ENCODE measurements at places on chromosomes 2 and 18. TPM values are rescaled to one million over a fixed set of nuclear protein-coding genes. Genes with fewer than 3 reads are reported as not detected.

DNA sequence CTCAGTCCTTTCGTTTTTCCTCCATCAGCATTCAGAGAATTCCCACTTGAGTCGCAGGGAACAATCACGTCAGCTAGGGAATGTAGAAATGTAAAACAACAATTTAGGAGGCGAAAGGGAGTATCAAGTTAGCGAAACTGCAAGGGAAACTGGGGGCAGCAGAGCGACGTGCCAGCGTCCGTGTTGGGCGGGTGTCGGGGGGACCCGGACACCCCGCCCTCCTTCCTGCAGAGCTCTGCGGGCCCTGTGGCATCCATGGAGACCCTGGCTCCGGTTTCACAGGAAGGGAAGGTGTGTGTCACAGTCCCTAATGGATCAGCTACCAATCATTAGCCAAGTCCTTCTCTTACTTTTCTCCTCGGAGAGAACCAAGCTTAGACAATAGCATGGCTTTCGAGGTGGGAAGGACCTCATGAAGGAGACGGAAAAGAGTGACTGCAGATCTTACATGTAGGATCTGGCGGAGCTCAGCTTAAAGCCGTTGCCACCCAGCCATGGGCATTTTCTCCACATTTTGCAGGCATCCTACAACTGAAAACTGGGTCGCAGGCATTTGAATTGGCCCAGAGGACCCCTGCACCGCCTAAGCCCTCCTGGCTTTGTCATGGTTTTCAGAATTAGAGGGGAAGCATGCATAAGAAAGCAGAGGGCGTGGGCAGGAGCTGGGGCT lies 33.7 kb downstream of the SOX11 start:
- DNase-seq = no peak

DNA sequence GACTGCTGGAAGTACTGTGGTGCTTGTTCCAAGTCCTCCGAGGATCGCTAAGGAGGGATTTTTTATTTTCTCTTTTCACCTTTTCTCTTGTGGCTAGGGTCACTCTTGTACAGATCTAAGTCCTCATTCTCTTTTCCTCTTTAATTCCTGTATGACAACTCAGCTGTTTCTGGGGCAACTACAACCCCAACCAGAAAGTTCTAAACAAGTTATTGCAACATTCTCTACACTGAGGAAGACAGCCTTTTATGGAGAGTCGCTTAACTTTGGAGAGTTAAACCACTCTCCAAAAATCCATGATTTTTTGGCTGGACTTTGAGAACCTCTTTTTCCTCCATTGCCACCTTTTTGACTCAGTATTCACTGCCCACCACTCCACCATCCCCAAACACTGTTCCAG lies 74.0 kb upstream of the SESTD1 start:
- no peak for DNase-seq

DNA sequence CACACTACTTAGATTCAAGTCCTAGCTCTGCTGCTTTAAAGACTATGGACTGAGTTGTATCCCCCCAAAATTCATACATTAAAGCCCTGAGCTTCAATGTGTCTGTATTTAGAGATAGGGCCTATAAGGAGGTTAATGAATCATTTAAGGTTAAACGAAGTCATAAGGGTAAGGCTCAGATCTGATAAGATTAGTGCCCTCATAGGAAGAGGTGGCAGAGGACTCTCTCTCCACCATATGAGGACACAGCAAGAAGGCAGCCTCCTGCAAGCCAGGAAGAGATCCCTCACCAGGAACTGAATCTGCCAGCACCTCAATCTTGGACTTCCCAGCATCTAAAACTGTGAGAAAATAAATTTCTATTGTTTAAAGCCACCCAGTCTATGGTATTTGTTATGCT lies 3.1 kb upstream of the CYTIP start:
- DNase-seq = no peak

Gene KIAA2012
- not detected for total RNA-seq

DNA sequence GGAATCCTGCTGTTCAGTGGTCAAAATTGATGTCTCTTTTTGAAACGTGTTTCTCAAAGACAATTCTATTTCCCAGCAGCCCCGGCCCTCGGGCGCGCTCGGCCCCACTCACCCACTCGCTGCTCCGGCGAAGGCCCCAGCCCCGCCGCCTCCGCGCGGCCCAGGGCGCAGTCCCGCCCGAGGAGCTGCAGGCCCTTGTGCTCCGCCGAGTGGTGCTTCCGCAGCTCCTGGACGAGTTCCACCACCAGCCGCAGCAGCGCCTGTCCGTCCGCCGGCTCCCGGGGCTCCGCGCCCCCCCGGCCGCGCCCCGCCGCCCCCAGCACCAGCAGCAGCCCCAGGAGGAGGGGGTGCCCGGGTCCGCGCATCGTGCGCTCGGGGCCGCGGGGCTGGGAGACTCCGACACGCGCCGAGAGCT lies 413 bp downstream of the ALKAL2 start:
- peak; percentile 19 for DNase-seq

Gene SCYGR4
- total RNA-seq = not detected

- peak; percentile 8 for DNase-seq
Measured at GRCh38 chr2:118371515-118371914, 283.2 kb downstream of the INSIG2 start.

GRCh38 chr2:1286929-1287328 lies 126.3 kb upstream of the TPO start:
- no peak for DNase-seq

DNA sequence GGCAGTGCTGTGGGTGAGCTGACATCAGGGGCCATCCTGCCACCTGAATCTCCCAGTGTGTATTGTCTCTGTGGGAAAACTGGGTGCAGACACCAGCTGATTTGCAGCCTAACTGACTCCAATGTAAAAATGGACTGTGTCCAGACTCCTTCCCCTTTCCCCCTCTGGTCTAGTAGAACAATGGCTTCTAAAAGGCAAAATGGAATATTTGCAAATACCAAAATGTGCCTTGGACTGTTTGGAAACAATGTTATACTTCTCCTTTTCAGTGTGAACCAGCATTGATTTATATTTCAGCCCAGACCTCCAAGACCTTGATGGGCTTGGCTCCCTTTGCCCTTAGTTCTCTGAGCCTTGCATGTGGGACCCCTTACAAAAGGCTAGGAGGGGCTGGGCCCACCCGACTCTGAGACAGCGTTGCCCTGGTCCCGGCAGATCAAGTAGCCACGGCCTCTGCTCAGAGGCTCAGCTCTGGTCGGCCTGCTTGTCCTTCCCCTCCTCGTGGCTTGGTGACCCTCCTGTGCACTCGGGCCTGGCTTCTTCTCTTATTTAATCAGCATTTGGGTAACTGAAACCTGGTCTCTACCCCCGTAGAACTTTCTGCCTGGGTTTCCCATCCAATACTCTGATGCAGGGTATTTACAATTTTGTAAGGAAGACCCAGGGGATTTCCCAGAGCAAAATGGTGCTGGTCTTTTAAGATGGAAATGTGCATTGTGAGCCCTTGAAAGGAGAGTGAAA lies 18.0 kb upstream of the ACKR3 start:
- DNase-seq = no peak

Gene CCT7
- 305 TPM for total RNA-seq

- no peak for DNase-seq
Measured at GRCh38 chr2:102224824-102225739, 38.3 kb downstream of the IL1RL2 start.

DNA sequence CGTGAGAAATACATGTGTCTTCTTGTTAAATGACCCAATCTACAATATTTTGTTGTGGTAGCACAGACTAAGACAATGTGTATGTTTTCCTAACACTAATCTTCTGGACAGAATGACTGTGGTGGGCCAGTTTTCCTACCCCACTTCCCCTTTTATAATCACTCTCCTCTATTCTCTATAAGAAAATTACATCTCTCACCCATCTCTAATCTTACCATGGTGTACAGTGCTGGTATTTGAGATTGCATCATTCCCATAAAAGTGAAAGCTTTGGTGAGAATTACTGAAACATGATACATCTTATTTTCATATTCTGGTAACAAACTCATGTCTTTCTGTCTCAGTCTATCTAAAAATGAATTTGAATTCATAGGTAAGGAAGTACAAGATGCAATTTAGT lies 40.5 kb downstream of the CAVIN2 start:
- no peak for DNase-seq

GRCh38 chr2:136055929-136056688 lies 61.8 kb downstream of the CXCR4 start:
- DNase-seq = peak; percentile 49

GRCh38 chr18:41922176-41922575 lies 32.9 kb upstream of the PIK3C3 start:
- no peak for DNase-seq

DNA sequence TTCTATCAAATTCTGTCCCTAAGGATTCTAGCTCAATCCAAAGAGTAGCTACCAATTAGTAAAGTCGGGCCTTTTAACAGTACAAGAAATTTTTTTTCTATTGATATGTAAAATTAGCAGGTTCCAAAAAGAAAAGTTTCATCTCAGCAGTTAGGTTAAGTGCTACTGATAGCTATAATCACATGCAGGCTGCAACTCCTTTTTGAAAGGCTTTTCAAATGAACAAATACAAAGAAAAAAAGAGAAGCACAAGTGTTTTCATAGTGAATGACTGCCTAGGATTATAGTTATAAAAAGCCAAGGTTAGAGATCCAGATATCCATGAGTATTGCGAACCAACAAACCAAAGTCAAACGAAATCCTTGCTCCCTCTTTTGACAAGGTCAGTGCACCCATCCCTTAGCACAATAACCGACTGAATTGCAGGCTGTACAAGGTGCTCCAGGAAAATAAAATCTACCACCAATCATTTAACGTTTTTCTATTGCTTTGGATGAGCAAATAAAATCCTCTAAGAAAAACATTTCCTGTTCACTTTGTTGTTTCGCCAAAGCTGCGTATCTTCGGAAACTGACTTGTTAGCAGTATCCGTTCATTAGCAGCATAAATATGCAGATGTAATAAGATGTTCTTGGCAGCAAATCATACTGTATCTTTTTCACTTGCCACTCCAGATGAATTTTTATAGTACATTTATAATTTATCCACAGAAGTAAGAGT lies 100.2 kb downstream of the SRBD1 start:
- no peak for DNase-seq

Gene SPDYA
- total RNA-seq = 1.1 TPM

Gene TLX2
- total RNA-seq = 1.4 TPM

GRCh38 chr2:31318361-31319336 lies 84.7 kb downstream of the EHD3 start:
- peak; percentile 33 for DNase-seq

All from activated T-cell treated with anti-CD3 and anti-CD28 coated beads, Interleukin-2, amount 50 U/mL, for 72 hours (primary cell).